Nephron progenitor cell (in vitro differentiated cells): ENCODE measurements at places on chromosomes 2 and 18.

DNA sequence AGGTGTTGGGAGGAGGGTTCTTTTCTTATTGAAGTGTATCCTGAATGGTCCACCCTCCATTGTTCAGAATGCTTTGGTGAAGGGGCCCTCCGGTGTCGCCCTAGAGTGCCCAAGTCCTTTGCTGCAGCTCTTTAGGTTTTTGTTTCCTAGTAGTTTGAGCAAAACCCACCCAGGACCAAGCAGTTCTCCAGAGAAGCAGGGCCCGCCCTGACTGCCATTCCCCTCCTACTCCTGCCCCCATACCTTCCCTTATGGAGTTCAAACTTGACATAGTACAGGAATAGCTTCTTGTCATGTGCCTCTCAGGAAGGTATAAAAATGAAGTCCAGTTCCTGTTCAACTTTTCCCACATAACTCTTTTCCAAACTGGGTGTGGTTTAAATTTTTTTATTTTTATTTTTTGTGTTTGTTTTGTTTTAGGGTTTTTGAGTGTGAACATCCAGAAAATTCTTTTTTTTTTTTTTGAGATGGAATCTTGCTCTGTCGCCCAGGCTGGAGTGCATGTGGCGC is 5.6 kb downstream of the MERTK start:
- DNase-seq, result no peak

DNA sequence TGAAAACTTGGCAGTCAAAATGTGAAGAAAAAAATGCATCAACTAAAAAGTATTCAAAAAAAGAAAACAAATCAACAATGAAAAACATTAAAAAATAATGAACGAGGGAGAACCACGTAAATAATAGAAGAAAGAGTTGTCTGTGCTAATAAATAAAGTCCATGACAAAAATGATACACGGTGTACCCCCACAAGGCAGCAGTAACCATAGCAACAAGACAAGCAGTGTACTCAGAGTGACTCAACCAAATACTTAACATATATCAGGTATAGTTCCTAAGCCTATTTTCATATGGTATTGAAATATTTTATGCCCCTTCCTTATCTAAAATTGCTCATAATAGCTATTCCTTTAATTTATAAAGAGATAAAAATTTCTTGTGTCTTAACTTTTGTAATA is 162.3 kb upstream of the TMEM200C start:
- no peak for DNase-seq

GRCh38 chr2:75619956-75620740 is 26.4 kb upstream of the MRPL19 start:
- DNase-seq, result no peak

DNA sequence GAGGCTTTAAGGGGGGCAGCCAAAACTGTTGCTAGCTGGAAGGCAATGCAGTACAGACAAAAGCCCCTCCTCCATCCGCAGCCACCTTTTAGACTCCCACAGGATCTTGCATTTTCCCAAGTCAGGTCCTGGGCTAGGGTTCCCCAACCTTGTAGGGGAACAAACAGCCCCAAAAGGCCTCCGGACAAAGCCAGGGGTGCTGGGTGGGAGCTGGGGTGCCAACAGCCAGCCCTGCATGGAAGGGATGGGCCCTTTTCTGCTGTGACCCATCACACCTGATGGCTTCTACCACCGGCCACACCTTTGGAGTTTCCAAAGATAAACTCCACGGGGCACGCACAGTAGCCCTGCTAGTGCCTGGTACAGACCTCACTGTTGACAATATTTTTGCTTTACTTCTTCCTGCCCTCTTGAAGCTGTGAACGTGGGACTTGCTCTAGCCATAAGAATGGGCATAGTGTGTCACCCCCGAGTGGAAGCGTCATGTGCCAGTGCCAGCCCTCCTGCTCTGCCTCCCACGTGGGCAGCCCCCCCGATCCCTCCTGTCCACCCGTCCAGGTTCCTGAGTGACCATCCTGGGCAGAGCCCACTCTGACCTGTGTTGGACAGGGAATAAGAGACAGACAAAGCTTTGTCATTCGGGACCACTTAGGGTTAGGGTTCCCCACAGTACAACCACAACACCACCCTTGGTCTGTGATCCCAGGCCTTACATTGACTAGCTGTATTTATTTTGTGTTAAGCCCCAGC is 18.8 kb downstream of the TUBB6 start:
- no peak for DNase-seq

- DNase-seq, result no peak
Observed at GRCh38 chr2:48383036-48383435, 146.9 kb upstream of the STON1 start.
